Adipocyte (in vitro differentiated cells): ENCODE measurements at places on chromosomes 12 and 14.

- no peak for DNase-seq
Measured at GRCh38 chr14:20774258-20774824, 6.1 kb downstream of the EDDM3B start.

DNA sequence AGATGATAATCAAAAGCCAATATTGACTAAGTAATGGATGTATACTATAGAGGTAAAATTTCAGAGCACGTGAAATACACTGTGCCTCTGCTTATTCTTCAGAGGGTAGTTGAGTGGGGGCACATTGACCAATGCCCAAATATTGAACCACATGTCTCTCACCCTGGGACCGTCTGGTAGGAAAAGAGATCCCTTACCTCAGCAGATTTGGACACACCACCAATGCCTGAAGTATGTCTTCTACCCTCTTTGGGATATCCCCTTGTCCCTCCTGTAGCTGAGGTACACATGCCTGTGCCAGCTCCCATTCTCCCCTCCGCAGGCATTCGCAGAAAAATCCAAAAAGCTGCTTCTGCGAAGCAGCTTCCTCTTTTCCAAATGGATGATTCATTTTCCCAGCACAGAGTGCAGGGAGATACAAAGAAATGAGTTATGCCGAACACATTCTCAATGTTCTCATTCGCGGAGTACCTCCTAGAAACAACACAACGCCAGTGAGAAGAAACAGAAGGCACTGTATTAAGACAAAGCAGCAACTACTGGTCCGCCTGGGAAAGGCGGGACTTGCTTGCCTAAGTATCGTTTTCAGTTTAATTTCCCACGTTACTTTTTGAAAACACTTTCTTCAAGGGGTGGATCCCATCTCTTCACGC is 691 bp downstream of the ZFYVE26 start:
- peak; percentile 64 for DNase-seq

GRCh38 chr12:48572326-48572725 is 2.5 kb upstream of the LALBA start:
- DNase-seq = no peak

DNA sequence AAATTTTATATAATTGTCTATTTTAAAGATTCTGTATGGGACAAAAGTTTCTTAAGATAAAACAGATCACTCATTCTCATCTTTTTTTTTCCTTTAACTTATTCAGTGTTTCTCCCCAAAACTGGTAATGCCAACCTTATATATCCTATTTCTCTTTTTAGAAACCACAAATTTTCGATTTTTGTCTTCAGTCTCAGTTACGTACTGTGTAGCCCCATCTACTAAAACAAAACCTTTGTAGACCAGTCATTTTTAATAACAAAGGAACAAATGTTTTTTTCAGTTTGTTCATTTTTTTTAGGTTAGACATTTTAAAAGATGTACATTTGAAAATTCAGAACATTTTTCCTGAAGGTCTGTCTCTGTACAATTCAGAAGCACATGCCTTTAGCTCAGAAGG is 18.2 kb downstream of the PNMA1 start:
- no peak for DNase-seq

DNA sequence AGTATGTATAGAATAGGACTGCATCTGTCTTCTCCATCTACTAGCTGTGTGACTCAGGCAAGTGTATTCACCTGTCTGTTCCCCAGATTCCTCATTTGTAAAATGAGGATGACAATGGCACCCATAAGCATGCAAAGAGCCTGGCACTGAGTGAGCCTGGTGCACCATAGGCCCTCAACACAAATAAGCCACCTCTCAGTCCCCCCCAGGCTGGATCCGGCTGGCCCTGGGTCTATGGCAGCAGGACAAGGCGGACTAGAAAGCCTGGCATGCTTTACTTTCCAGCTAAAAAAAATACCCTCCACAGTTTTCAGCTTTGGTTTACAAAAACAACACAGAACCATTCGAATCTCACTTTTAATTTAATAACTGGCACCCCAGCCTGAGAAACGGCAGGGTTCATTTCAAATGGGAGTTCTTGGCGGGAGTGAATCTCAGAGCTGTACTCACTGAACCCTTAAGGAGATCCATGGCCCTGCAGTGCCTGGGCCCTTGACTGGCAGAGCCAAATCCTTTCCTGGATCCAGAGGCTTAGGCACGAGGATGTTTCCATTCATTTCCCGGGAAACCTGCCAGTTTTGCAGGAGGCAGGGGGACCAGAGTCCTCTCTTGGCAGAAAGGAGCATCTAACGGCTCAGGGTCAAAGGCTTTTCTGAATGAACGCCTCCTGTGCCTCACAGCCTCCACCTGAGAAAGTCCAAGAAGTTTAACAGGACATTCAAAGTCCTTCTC is 17.7 kb downstream of the SYNE3 start:
- DNase-seq = no peak

GRCh38 chr14:72420749-72421474 is 473.0 kb downstream of the DPF3 start:
- peak; percentile 80 for DNase-seq

DNA sequence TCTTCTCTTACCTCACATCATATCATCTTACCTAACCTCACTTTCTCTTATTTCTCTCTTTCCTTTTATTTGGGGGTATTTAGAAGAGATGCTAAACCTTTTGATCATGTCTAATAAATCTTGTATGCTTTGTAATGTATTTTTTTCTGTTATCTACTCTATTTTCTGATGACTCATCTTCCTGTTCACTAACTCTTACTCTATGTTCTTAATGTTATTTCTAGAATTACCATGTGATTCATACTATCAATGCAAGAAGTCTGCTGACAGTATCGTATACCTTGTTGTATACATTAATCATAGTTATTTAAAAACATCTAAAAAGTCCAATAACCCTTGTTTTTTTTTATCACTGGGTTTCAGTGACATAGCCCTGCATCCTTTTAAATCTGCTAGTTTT is 62.3 kb downstream of the MGAT4C start:
- peak; percentile 28 for DNase-seq

DNA sequence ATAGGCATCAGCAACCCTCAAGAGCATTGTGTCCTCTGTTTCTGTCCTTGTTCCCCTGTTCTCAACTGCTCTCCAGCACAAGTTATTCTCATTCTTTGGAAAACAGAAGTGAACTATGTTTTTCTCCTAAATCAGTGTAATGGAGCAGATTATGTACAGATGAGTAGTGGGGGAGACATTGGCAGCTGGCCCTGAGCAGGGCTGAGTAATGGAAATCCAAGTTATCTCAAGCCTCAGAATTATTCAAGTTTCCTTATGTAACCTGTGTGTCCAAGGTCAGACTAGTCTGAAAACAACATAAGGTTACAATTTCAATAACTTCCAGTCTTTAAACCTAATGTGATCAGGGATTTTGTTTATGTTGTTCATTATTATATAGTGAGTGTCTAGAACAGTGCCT is 116.1 kb upstream of the FUT8 start:
- DNase-seq = no peak

DNA sequence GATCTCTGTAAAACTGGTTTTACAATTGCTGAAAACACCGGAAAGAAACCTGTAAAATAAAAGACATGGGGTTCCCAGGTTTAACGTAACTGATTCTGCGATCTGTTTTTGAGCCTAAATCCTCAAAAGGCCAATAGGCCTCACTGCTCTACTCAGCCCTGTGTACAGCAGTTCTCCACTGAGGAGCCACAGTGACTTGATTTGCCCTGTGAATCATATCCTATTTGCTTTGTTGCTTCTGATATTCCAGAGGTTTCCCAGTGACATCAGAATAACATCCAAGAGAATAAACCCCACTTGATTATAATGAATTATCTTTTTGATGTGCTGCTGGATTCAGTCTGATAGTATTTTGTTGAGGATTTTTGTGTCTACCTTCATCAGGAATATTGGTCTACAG is 27.5 kb downstream of the MDM1 start:
- DNase-seq = no peak
